ENCODE measurements at places on chromosomes 7 and 10. TPM values are rescaled to one million over a fixed set of nuclear protein-coding genes. Genes with fewer than 3 reads are reported as not detected.

The GPR26 gene
- not detected for total RNA-seq

The IFIT1B gene
- total RNA-seq, result not detected

The GCK gene
- 1.6 TPM for total RNA-seq

The PRLHR gene
- not detected for total RNA-seq

The VWDE gene
- not detected for total RNA-seq

The FRG2B gene
- not detected for total RNA-seq

The CTTNBP2 gene
- 1.1 TPM for total RNA-seq

The ACTA2 gene
- total RNA-seq, result 37.1 TPM

The TLL2 gene
- under 0.01 TPM for total RNA-seq

The NRG3 gene
- total RNA-seq, result not detected

The DDC gene
- total RNA-seq, result not detected
